ENCODE measurements at places on chromosomes 3 and 15.

DNA sequence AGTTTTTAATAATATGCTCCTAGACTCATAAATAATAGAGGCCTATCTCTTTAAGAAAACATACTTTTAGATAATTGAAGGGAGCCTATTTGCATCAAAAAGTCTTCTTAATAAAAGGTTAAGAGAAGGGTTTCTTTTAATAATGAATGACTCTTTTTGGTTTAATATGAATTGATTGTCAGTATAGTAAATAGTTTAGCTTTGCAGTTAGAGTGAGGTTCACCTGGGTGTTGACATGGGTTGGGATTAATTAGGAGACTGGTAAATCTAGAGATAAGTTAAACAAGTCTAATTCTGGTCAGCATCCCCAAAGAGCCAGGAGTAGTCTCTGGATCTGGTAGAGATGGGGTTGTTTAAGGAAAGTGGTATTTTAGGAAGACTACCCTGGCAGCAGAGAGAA is 43.0 kb downstream of the KAT2B start:
- DNase-seq: no peak

- peak; percentile 53 for DNase-seq
Observed at GRCh38 chr3:11367143-11367693, 95.0 kb downstream of the ATG7 start.

- DNase-seq: no peak
Observed at GRCh38 chr3:152037297-152037696, 163.9 kb downstream of the SUCNR1 start.

GRCh38 chr3:14497321-14497720 is 42.8 kb downstream of the GRIP2 start:
- no peak for DNase-seq

- no peak for DNase-seq
Observed at GRCh38 chr3:127115691-127116351, 77.1 kb upstream of the PRR23E start.

GRCh38 chr15:57220205-57220604 is 156.1 kb upstream of the CGNL1 start:
- DNase-seq: peak; percentile 18

- DNase-seq: no peak
Observed at GRCh38 chr3:193731656-193732055, 138.6 kb downstream of the OPA1 start.

GRCh38 chr3:9902372-9903237 is at the start of gene IL17RE:
IL17RE (plus strand) TSS chr3:9902848; CDS start chr3:9902933, 85 bp downstream.
- DNase-seq: no peak

DNA sequence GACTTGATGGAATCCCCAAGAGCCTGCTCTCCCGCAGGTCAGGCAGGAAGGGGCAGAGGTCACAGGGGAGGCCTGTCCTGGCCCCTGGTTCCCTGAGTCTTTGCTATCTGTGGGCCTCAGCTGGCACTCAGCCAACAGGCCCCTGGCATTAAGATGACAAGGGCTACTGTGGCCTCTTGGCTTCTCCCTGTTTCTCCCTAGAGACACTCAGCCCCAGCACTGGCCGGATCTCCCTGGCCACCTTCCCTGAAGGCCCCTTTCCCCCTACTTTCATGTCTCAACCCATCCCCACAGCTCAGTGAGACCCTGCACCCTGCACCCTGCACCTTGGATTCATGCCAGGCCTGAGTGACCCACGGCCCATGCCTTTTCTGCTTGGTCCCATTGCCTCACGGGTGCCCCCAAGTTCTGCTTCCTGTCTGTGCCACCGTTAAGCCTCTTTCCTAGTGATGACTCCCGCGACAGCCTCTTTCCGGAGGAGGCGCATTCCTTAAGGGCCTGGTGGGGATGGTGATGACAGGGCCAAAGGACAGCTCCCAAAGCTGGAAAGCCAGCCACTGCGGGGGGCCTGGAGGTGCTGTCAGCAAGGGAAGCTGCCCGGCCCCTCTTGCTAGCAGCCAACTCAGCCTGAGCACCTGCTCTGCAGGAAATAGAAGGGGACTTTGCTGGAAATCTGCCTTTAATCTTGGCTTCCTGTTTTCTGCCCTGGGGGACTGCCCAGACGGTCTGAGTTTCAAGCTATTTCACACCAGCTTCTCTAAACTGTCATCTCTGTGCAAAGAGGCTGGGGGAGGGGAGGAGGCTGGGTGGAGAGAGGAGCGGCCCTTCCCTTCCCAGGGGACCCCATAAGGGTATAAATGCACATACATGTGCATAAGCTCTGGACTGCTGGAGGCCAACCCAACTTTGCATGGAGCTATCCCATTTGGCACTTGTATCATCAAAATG is 4.8 kb upstream of the CSK start:
- DNase-seq: peak; percentile 84

- DNase-seq: no peak
Observed at GRCh38 chr3:113263778-113264177, 52.4 kb downstream of the BOC start.

GRCh38 chr3:99711351-99711750 is 73.0 kb downstream of the COL8A1 start:
- no peak for DNase-seq

- peak; percentile 21 for DNase-seq
Observed at GRCh38 chr3:172320468-172320867, 127.8 kb downstream of the GHSR start.

- no peak for DNase-seq
Observed at GRCh38 chr3:71186801-71187200, 396.7 kb downstream of the FOXP1 start.

- DNase-seq: peak; percentile 15
Observed at GRCh38 chr3:143973259-143974021, 1.8 kb downstream of the DIPK2A start.

- DNase-seq: no peak
Observed at GRCh38 chr3:152942366-152942765, 107.4 kb downstream of the P2RY1 start.

DNA sequence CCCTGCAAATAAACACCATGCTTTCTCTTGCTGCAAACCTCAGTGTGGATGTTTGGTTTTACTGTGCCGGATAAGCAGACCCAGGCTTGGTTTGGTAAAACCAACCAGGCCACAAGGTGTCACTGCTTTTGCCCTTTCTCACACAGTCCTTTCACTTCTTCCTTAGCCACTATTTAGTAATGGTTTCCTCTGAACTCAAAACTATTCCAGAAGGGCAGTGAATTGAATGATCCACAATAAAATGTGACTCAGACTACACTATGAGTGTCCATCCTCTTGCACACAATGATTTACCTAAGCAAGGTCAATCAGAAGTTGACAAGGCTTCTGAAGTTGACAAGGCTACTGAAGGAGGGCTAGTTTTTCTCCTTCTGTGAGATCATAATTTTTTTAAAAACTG is 552.4 kb upstream of the CCDC54 start:
- DNase-seq: no peak

DNA sequence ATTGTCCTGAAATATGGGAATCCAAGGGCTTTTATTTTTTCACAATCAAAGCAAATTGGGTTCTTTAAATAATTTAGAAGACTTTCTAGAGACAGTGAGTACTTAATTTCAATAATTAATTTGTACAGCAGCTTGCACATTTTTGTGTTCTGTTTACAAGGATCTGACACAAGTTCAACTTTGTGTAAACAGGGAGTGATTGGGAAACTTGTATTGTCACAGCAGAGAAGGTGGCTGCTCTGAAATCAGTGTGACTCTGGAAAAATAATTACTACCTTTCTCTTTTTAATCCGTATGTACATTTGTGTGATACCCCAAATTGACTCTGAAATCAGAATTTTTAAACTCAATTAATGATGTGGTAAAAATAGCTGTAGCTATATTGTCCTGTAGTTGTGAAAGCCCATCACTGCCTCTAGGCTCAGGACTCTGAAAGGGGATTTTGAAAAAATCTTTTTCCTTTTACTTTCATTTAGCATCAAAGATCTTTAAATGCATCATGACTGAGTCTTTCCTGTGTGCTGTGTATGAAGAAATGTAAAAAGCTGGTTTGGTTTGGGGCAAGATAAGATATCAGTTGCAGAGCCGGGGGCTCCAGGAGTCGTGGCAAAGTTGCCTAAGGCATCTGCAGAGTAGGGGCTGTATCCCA is 45.1 kb downstream of the MFSD1 start:
- DNase-seq: peak; percentile 37

DNA sequence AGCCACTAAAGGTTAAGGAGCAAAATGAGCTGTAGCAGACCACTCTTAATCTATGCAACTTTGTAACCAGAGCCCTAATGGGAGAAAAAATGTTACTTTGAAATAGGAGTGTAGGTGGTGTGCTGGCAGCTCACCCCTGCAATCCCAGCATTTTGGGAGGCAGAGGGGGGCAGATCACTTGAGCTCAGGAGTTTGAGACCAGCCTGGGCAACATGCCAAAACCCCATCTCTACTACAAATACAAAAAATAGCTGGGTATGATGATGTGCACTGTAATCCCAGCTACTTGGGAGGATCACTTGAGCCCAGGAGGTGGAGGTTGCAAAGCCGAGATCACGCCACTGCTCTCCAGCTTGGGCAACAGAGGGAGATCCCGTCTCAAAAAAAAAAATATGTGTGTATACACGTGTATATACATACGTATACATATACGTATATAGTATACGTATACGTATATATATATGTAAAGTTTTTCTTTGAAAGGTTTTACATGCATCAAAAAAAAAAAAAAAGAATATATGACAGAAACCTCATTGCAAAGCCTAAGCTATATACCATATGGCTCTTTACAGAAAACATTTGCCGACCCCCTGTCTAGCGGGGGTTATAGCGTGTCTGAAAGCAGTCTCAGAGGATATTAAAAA is 15.7 kb downstream of the CAPN7 start:
- no peak for DNase-seq

GRCh38 chr3:47404431-47404876 is 23.6 kb downstream of the PTPN23 start:
- no peak for DNase-seq

DNA sequence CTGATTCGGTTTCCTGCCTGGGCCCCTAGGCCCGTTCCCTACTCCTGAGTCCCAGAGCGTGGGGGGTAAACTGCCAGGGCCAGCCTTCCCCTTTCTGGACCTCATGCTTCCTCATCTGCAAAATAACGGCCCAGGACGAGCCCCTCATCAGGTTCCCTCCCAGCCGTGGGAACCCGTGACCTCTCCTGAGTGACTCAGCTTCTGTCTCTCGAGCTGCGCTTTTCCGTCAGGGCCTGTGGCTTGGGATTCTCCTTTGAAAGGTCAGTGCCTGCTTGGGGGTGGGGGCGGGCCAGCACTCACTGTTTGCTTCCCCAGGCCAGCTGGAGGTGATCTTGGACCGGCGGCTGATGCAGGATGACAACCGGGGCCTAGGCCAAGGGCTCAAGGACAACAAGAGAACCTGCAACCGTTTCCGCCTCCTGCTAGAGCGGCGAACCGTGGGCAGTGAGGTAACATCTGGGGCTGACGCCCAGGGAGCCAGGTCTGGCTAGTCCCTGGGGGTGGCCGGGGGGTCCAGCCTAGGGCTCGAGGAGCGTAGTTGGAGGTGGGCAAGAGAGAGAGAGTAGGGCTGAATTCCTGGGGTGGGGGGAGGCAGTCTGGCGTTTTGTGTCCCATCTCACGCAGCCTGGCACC is 12.8 kb downstream of the MAN2A2 start:
- DNase-seq: peak; percentile 97

- DNase-seq: no peak
Observed at GRCh38 chr3:54262541-54262940, 140.2 kb downstream of the CACNA2D3 start.

GRCh38 chr3:128322030-128323022 is 144.4 kb downstream of the DNAJB8 start:
- DNase-seq: peak; percentile 42

DNA sequence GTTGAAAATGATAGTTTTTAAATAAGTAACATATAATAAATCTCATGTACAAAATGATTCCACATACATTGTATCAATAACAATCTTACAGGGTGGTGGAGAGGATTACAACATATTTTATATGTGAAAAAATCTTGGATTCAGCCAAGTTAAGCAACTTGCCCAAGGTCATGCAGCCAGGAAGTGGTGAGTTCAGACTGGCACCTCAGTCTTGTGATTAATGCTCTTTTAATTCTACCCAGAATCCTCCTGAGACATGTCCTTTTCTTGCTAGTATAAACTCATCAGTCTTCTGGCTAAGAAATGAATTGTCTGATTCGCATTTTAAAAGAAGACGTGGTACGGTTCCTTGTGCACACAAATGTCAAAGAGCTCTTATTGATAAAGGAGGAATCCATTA is 4.5 kb upstream of the MYRIP start:
- no peak for DNase-seq

GRCh38 chr3:72336114-72336651 is 512.1 kb downstream of the SHQ1 start:
- no peak for DNase-seq

DNA sequence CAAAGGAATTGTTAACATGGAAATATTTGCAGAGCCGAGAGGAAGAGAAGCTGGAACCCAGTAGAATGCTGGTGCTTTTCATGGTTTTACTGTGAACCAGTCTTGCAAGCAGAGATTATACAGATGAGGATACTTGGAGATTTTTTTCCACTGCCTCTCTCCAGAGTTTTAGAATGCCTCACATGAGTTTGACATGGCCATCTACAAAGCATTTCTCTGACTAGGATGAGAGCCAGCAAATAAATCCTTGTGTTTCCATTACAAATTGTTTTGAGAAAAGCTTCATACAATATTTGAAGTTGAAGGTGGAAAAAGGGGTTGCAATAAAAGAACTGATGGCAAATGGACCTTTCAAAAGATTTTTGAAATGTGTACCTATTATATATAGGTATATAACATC is 45.0 kb upstream of the GAP43 start:
- DNase-seq: no peak

- peak; percentile 46 for DNase-seq
Observed at GRCh38 chr3:138139691-138140090, 7.5 kb upstream of the A4GNT start.

DNA sequence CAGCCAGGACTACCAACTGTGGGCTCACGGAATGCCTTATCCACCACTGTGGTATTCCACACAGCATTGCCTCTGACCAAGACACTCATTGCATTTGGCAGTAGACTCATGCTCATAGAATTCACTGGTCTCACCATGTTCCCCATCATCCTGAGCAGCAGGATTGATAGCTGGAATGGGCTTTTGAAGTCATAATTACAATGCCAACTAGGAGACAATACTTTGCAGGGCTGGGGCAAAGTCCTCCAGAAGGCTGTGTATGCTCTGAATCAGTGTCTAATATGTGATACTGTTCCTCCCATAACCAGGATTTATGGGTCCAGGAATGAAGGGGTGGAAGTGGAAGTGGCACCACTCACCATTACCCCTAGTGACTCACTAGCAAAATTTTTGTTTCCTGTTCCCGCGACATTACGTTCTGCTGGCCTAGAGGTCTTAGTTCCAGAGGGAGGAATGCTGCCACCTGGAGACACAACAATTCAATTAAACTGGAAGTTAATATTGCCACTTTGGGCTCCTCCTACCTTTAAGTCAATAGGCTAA is 58.6 kb upstream of the CCDC80 start:
- DNase-seq: peak; percentile 35

GRCh38 chr3:156465194-156465593 is 89.7 kb downstream of the SSR3 start:
- DNase-seq: no peak

GRCh38 chr15:66085128-66085527 is 168.4 kb downstream of the MEGF11 start:
- DNase-seq: peak; percentile 23

DNA sequence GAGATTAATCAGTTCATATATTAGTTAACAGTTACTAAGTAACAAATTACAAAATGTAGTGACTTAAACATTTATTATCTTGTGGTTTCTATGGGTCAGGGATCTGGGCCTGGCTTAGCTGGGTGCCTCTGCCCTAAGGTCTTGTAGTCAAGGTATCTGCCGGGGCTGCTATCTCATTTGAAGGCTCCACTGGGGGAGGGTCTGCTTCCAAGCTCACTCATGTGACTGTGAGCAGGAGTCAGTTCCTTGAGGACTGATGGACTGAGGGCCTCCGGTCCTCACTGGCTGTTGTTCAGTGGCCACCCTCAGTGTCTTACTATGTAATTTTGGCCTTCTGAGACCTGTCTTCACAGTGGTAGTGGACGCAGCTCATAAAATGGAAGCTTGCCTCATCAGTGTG is 135.9 kb upstream of the PLXNA1 start:
- no peak for DNase-seq
